ENCODE measurements at places on chromosomes 1 and 21.

GRCh38 chr1:61808968-61809367, 66.7 kb downstream of the PATJ start:
- DNase-seq, result peak; percentile 7

DNA sequence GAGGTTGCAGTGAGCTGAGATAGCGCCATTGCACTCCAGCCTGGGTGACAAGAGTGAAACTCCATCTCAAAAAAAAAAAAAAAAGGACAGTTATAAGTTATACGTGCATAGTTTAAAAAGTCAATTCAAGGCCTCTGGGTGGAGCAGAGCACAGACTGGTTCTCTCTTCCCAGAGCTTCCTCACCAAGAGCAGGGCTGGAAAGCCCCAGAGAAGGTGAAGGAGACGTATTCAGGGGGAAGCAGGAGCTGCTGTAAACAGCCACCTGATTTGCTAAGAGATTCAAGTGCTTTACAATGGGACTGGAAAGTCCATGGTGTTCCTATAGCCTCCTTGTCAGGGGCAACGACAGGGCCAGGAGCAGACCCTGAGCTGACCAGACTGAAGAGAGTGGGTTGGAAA, 85.0 kb upstream of the LYST start:
- DNase-seq, result no peak

- DNase-seq, result peak; percentile 51
Observed at GRCh38 chr1:230067871-230068620, 1.0 kb downstream of the GALNT2 start.

DNA sequence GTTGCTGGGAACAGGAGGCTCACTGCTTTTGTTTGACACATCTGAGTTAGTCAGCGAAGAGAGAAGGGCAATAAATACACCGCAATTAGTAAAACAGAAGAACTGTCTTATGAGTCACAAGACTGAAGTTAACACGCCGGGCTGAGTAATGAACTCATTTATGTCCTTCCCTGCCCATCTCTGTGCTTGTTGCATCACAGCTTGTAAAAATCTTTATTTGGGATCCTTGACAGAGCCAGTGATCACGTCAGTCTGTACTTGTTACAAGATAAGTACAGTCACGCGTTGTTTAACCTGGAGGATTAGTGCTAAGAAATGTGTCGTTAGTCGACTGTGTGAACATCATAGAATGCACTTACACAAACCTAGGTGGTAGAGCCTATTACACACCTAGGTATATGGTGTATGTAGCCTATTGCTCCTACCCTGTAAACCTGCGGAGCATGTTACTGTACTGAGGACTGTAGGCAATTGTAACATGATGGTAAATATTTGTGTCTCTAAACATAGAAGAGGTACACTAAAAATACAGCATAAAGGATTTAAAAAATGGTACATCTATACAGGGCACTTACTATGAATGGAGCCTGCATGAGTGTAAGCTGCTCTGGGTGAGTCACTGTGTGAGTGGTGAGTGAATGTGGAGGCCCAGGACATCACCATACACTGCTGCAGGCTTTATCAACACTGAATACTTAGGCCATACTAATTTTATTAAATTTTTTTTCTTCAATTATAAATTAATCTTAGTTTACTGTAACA, 272.2 kb downstream of the TNR start:
- peak; percentile 6 for DNase-seq

GRCh38 chr21:28336314-28336713, 656.4 kb downstream of the LTN1 start:
- DNase-seq, result peak; percentile 79

Data from kidney tubule cell (primary cell).